Effector memory CD4-positive, alpha-beta T cell (primary cell): ENCODE measurements at places on chromosomes 11 and 22.
A peak's percentile ranks its signal among the peaks of the same experiment; 100 is the strongest.

DNA sequence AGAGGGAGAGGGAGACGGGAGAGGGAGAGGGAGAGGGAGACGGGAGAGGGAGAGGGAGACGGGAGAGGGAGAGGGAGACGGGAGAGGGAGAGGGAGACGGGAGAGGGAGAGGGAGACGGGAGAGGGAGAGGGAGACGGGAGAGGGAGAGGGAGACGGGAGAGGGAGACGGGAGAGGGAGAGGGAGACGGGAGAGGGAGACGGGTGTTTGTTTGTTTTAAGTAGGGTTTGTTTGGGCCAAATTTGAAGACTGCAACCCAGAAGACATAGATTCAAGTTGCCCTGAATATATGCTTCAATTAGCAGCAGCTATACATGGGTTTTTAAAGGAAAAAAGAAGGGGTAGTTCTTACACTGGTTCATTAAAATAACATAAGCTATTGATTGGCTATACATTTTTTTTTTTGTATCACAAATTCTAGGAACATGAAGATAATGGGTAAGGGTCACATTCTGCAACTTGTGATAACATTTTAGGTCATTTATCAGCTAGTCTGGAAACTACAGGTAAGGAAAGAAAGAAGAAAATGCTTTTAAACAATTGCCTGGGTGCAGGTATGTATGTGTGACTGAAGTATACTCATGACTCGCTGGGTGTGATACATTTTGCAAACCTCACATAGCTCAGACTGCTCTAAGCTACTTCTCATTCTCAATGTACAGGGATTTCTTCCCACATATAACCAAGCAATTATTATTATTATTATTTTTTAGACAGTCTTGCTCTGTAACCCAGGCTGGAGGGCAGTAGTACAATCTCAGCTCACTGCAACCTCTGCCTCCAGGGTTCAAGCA, 67.3 kb downstream of the MCHR1 start:
- no peak for DNase-seq

DNA sequence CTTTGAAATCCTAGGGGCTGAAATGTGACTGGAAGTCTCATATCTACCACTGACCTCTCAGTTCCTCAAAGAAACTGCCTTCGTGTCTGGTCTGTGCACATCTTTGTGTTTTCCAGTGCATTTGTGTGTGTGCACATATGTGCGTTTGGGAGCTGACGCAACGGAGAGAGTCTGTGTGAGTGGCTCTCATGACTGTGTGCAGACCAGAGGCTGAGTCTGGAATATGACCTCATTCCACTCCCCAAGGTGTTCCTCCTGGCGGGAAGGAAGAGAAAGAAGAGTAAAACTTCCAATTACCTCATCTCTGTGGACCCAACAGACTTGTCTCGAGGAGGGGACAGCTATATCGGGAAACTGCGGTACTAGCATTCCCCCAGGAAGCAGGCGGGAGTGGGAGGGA, 16.5 kb downstream of the TUB start:
- DNase-seq = no peak

DNA sequence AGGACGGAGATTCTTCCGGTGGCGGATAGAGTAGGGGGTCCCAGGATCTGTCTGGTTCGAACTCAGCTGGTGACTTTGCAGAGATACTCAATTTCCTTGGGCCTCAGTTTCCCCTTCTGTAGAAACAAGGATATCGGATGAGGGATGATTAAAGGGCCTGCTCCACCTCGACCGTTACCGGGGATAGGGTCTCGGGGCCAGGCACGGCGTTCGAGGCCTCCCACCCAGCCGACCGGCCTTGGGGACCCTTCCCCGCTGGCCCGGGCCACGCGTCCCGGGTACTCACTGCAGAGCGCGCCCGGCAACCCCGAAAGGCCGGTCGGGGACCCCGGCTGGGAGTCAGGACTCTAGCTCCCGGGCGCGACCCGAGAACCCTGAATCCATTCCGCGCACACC, 321 bp downstream of the RHBDD3 start:
- DNase-seq = no peak

DNA sequence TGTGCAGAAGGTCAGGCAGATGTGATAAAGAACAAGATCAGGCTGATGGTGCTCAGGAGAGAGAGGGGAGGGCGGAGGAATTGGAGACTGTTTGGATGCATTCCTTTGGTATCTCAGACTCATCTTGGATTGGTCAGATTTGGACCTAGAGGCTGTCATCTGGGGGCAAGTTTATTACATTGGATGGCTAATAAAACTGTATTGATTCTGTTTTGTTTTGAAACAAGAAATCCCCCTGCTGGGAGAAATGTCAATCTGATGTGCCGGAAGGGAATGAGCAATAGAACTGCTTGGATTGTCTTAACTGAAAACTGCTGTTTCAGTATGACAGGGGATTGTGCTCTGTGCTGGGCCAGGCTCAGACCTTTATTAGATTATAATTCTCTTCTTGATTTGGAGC, 25.5 kb upstream of the CCDC90B start:
- no peak for DNase-seq

GRCh38 chr11:45546366-45546765, 119.1 kb downstream of the CHST1 start:
- DNase-seq = no peak

GRCh38 chr11:8060801-8061554, 20.0 kb upstream of the TUB start:
- DNase-seq = no peak

DNA sequence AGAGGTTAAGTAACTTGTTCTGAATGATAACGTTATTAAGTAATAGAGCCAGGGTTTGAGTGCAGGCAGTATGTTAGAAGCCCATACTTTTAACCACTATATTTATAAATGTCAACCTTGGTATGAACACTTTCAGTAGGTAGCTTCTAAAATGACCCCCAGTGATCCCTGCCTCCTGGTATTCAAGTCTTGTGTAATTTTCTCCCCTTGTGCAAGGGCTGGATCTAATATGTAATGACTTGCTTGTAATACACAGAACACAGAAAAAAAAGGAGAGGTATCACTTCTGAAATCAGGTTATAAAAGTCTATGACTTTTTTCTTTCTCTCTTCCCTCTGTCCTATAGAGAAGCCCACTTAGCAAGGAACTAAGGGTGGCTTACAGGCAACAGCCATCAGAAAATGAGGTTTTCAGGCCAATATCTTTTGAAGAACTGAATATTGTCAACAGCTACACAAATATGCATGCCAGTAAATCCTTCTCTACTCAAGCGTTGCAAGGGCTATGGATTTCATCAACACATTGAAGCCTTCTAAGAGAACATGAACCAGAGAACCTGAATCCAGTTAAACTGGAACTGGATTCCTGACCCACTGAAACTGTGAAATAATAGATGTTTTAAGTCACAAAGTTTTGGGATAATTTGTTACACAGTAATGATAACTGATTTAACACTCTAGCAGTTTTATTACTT, 712.3 kb downstream of the METTL15 start:
- DNase-seq = no peak

GRCh38 chr11:68153742-68154141, 32.6 kb upstream of the CHKA start:
- DNase-seq = no peak

GRCh38 chr22:24370401-24370800, 57.0 kb upstream of the ADORA2A start:
- DNase-seq = no peak

DNA sequence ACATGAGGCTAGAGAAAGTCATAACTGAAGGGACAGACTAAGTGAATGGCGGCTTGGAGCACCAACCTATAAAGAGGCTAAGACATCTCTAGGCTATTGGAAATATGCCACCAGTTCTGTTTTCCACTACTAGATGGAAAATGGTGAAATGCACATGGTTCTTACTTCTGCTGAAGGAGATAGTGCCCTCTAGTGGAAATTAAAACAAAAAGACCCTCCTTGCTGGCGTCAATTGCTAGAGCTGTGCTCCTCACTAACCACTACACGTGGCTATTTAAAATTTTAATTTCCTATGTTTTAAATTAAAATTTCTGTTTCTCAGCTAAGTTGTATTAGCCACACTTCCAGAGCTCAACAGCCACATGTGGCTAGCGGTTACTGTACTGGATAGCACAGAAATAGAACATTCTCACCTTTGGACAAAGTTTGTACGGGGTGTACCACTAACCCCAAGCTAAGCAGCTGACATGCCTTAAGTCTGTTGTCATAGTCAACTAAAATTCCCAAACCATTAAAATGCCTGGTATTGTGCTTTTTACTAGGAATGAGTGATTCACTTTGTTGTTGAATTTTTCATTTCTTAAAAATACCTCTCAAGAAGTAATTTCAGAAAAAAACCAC, 34.1 kb upstream of the CALCA start:
- DNase-seq = no peak

GRCh38 chr22:36425977-36426523, 38.3 kb upstream of the MYH9 start:
- no peak for DNase-seq

GRCh38 chr11:7591107-7591894, 77.5 kb downstream of the PPFIBP2 start:
- no peak for DNase-seq

DNA sequence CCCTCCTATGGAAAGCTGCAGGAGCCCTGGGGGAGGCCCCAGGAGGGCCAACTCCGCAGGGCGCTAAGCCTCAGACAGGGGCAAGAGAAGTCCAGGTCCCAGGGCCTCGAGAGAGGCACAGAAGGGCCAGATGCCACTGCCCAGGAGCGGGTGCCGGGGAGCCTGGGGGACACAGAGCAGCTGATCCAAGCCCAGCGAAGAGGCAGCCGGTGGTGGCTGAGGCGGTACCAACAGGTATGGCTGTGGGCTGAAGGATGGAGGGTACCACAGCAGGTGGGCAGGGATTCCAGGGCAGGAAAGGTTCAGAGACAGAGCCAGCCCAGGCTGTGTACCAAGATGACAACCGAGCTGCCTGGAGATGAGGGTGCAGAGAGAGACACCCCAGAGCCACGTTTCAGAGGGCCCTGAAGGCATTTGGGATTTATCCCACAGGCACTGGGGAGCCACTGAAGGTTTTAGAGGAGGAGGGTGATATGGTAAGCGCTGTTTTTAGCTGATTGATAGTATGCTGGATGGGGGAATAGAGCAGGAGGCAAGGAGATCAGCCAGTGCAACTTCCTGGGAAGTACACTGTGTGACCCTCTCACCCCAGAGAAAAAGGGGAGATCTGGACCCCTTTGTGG, 412 bp downstream of the C11orf86 start:
- no peak for DNase-seq

GRCh38 chr11:61337706-61338470, 4.9 kb downstream of the TKFC start:
- no peak for DNase-seq

DNA sequence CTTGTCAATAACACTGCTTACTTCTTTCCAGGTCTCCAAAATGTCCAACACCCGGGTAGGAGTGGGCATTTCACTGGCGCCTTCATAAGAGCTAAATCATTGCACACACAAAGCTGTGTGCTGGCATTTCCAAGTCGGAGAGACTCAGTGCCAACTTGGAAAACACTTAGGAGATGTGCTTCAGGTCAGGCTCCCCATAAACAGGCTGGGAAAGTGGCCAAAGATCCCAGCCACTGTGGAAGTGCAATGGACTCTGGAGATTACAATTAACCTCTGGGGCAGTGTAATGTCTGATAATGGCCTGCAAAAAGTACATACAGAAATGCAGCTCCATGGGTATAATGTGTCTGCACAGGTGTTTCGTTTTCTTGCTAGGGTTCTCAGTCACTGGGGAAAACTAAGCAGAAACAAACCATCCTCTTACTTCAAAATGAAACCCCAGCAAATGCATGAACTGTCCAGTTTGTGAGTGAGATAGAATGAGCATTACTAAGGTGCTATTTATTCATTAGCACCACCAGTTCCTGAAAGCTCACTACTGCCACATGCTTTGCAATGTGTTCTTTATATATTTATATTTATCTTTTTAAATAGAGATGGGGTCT, 79.0 kb downstream of the ABTB2 start:
- no peak for DNase-seq

GRCh38 chr22:22207845-22208564, 36.6 kb upstream of the VPREB1 start:
- peak; percentile 63 for DNase-seq

DNA sequence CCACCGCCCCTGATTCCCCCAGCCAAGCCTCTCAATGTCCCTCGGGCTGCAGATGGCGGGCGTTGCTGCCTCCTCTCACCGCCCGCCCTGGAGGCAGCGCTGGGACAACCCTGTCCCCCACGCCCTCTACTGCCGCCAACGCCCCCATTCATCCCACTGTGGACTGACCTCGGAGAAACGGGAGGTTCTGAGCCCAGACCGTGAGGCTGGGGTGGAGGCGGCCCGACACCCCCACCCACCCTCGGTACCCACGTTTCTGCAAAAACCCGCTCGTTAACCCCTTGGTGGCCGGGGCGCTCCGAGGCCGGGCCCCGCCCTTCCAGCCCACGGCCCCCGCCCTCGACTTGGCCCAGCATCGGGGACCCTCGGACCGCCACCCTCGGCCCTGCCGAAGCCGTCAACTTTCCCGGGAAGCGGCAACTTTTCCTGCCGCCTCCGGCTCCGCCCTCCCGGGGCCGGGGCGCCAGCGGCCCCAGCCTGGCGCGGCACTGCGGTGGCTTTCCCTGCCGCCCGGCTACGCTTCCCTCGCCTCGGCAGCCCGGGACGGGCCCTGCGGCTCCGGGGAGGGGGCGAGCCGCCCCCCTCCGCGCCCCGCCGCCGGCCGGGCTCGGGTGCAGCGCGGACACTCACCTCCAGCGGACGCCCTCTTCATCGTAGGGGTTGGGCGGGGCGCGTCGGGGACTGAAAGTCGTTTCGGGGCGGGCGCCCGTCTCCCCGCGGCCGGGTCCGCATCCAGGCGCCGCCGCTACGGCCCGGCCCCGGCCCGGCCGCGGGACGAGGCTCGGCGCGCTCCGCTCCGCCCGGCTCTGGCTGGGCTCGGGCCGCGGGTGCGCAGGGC, 458 bp downstream of the RTN4R start:
- DNase-seq = no peak

GRCh38 chr11:101022256-101022655, 107.4 kb downstream of the PGR start:
- DNase-seq = no peak

GRCh38 chr22:27241430-27242321, 559.9 kb downstream of the MN1 start:
- no peak for DNase-seq

GRCh38 chr11:1229471-1230120, 6.7 kb downstream of the MUC5B start:
- DNase-seq = no peak

- no peak for DNase-seq
Observed at GRCh38 chr11:122050021-122050690, 65.9 kb downstream of the BLID start.

GRCh38 chr11:94303966-94304958, at the start of gene IZUMO1R:
IZUMO1R (plus strand) TSS chr11:94304580; CDS start chr11:94305637, 1,057 bp downstream.
- DNase-seq = no peak

- DNase-seq = no peak
Observed at GRCh38 chr11:65125197-65126056, 3.3 kb downstream of the MRPL49 start.
